ENCODE measurements at places on chromosomes 5 and 9. TPM values are rescaled to one million over a fixed set of nuclear protein-coding genes. Genes with fewer than 3 reads are reported as not detected.

The NMRK1 gene
- total RNA-seq = 5.4 TPM

The C5orf58 gene
- not detected for total RNA-seq

The LMX1B gene
- 0.66 TPM for total RNA-seq

The SYNPO gene
- 54.0 TPM for total RNA-seq

The PTGS1 gene
- 76.9 TPM for total RNA-seq

The ZMYND19 gene
- 18.3 TPM for total RNA-seq

The SQSTM1 gene
- total RNA-seq = 445 TPM

The C7 gene
- total RNA-seq = 713 TPM

The OMD gene
- 19.9 TPM for total RNA-seq

The ARHGEF37 gene
- 20.7 TPM for total RNA-seq

The PCDHGA6 gene
- total RNA-seq = 5.0 TPM

The ANKRD18B gene
- total RNA-seq = not detected

The DEPDC1B gene
- 0.42 TPM for total RNA-seq

The CDH6 gene
- total RNA-seq = 0.83 TPM

The KIAA0825 gene
- total RNA-seq = 2.3 TPM

The FBN2 gene
- 14.9 TPM for total RNA-seq

The SLC6A7 gene
- total RNA-seq = not detected

The ECSCR gene
- total RNA-seq = 23.9 TPM

The OR13F1 gene
- not detected for total RNA-seq

The SPINK13 gene
- not detected for total RNA-seq

The CER1 gene
- total RNA-seq = not detected

The CARTPT gene
- 23.5 TPM for total RNA-seq

The BTNL8 gene
- total RNA-seq = 0.17 TPM

The PPP3R2 gene
- total RNA-seq = not detected

The RASGRF2 gene
- 5.0 TPM for total RNA-seq

Measured in esophagus muscularis mucosa (tissue), 4 donors.